ENCODE measurements at places on chromosomes 5 and 9. TPM values are rescaled to one million over a fixed set of nuclear protein-coding genes. Genes with fewer than 3 reads are reported as not detected.

GRCh38 chr5:33601881-33602280 is 161.1 kb downstream of the TARS1 start:
- H3K27ac ChIP-seq: no peak overlapping the region
- H3K27me3 ChIP-seq: no peaks in the 10 kb centered on the region
- H3K4me1 ChIP-seq: no peaks in the 10 kb centered on the region
- no peaks in the 10 kb centered on the region for H3K36me3 ChIP-seq

- no peaks in the 10 kb centered on the region for H3K27me3 ChIP-seq
- DNase-seq: no peak
- H3K4me1 ChIP-seq: no peaks in the 10 kb centered on the region
- no peak overlapping the region for H3K4me3 ChIP-seq
- no peak overlapping the region for H3K27ac ChIP-seq
Measured at GRCh38 chr9:4059437-4059836, 240.4 kb downstream of the GLIS3 start.

Gene IL5
- total RNA-seq: not detected

DNA sequence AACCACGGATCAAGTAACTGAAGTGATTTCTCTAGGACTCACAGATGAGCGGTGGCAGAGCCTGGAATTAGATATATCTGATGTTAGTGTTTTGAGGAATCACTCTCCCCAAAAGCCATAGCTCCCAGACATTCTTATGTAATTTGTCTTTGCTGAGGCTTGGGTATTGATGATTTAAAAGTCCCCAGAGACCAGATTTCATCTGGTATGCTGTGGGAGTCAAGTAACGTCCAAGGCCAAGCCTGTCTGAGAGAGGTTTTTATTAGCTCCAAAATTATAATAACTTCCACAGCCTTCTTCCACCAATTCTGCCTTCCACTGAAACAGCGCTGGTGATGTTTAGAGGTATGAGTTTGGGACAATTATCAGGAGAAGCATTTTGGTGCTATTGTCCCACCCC is 21.3 kb upstream of the KCNIP1 start:
- no peak overlapping the region for H3K27ac ChIP-seq
- H3K4me3 ChIP-seq: no peak overlapping the region
- H3K27me3 ChIP-seq: peaks cover 16% of the 10 kb centered on the region
- H3K36me3 ChIP-seq: no peaks in the 10 kb centered on the region
- DNase-seq: no peak

GRCh38 chr5:14790911-14791310 is 80.7 kb downstream of the ANKH start:
- peaks cover 40% of the 10 kb centered on the region for H3K36me3 ChIP-seq
- peaks cover 30% of the 10 kb centered on the region for H3K4me1 ChIP-seq
- no peak overlapping the region for H3K4me3 ChIP-seq
- no peak overlapping the region for H3K27ac ChIP-seq
- no peaks in the 10 kb centered on the region for H3K27me3 ChIP-seq
- DNase-seq: no peak

DNA sequence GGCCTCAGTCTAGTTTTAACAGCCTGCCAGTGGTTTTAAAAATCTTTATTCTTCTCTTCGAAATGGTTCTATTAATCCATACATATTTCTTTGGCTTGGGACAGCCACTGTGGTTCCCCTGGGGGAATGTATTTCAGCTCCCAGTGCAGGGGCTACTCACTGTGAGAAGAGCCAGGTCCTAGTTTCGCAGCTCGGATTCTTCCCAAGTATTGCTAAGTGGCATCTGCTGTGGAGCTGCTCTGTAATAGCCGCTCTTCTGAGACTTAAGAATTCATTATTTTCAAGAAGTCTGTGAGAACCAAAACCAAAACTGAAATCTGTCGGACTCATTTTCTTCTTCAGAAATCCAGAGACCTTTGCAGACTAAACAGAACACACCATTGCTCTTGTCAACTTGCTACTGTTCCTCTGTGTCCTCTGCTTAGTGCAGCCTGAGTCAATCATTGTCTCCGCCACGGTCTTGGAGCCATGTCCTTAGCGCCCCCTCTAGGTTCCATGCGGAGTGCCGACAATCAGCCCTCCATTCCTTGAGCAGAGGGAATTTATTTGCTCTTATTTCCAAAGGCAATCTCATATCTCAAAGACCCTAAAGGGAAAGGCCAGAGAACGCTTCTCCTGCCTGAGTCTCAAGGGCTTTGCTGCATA is 478.2 kb downstream of the SPATA31D1 start:
- peaks cover 2% of the 10 kb centered on the region for H3K36me3 ChIP-seq
- H3K27ac ChIP-seq: no peak overlapping the region
- no peak for DNase-seq
- no peak overlapping the region for H3K4me3 ChIP-seq
- no peaks in the 10 kb centered on the region for H3K4me1 ChIP-seq
- H3K27me3 ChIP-seq: no peaks in the 10 kb centered on the region

Gene FBXL7
- not detected for total RNA-seq

Gene FGD3
- 41.5 TPM for total RNA-seq
